Activated CD8-positive, alpha-beta memory T cell treated with anti-CD3 and anti-CD28 coated beads for 1 hour (primary cell): ENCODE measurements at places on chromosomes 4 and X.

DNA sequence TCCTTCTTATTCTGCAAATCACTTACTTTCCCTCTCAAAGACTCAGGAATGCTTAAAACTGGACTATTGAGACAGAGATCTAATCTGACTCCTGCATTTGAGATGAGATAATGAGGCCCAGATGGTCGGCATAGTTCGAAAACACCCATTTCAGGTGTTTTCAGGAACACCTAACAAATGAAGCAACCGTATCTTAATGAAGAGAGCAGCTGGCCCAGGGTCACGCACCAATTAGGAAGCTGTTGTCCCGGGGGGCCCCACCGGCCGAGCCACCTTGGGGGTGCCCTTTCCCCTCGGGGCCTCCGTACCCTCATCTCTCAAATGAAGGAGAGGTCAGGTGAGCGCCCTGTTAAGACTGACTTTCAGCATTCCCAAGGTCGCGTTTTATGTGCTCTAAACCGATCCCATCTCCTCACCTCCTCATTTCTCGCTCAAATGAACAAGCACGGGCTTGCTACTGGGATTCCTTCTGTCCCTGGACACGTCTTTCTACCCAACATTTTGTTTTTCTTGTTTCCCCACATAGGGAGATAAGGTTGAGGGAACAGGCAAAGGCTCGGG is 824 bp downstream of the LRPAP1 start:
- DNase-seq = no peak

DNA sequence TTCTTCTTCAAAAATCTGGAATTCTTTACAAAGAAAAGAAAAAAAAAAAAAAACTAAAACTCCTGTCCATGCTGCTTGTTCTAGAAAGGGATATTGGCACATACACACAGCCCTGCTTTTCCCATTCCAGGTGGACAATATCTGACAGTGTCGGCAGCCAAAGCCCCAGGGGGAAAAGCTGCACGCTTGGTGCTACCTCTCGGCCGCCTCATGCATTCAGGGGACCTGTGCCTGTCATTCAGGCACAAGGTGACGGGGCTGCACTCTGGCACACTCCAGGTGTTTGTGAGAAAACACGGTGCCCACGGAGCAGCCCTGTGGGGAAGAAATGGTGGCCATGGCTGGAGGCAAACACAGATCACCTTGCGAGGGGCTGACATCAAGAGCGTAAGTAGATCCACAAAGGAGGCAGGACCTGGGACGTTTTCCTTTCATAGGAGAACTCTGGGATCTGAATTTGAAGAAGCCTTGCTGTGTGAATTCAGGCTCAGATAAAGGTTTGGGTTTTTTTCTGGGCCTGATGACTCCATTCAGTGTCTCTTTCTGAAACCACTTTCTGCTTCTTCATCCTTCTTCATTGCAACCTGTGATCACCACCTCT is 71.9 kb downstream of the NPNT start:
- no peak for DNase-seq

- no peak for DNase-seq
These were observed 31.5 kb downstream of the PRPS1 start for GRCh38 chrX:107659768-107660167.

DNA sequence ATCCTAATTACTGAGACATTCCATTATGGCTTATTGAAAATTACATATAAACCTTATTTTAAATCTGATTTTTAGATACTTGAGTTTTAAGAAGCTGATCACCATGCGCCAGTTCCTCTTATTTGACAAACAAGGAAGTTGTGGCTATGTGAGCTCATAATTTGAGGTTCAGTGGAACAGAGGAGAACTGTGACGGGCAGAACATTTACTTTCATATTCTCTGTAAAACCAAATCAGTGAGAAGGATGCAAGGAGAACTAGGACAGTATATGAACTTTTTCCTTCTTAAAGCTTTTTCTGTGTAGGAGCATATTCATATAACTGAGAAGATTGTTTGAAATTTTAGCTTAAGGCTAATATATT is 25.3 kb downstream of the STIM2 start:
- no peak for DNase-seq
